Endothelial cell of umbilical vein (primary cell): ENCODE measurements at places on chromosomes 4 and X. TPM values are rescaled to one million over a fixed set of nuclear protein-coding genes. Genes with fewer than 3 reads are reported as not detected.

GRCh38 chrX:111511477-111511876 lies at the start of gene SERTM2:
SERTM2 (plus strand) TSS chrX:111511645; CDS start chrX:111518858, 7,213 bp downstream.
- no peak for DNase-seq

DNA sequence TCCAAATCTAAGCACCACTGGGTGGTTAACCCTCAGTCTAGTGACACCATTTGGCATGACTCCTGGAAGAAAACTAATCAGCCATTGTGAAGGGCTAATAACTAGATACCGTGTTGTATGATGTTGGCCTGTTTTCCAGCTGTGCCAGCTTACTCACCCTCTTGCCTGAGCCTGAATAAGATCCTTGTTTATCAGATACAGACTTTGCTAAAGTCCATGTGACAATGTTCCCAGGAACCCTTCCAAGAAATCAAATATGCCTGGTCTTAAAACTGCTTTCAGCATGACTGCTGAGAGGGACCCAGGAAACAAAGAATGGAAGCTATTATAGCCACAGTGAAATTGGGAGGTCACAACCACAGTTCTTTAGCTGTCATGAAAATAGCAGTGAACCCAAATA lies 640.8 kb upstream of the INTU start:
- DNase-seq, result no peak

DNA sequence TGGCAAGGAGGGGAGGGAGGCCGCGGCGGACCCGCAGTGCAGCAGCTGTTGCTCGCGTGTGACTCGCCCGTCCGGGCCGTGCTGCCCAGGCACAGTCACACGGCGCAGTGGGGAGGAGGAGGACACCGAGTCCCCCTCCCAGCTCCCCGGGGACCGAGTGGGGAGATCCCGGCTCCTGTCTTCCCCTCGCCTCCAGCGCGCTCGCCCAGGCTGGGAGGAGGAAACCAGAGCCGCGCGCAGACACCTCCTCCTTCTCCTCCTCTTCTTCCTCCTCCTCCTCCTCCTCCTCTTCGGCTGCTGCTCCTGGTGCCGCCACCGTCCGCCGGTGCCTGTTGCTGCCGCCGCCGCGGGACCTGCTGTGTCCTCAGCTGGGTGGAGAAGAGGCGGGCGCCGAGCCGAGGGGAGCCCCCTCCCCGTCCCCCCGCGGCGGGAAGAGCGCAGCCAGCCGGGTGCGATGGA lies at the start of gene TBC1D1:
Gene TBC1D1, plus strand, starts transcription at position 284 of the 459 bp plus-strand sequence. CDS start 11,012 bp downstream, outside the sequence.
- DNase-seq, result no peak

P2RY8 gene
- not detected in 2 replicates for total RNA-seq

GRCh38 chr4:130125467-130125866 lies 1029.5 kb downstream of the C4orf33 start:
- DNase-seq, result no peak

- DNase-seq, result no peak
These were observed 310.5 kb upstream of the DDX53 start for GRCh38 chrX:22689290-22689689.

DNA sequence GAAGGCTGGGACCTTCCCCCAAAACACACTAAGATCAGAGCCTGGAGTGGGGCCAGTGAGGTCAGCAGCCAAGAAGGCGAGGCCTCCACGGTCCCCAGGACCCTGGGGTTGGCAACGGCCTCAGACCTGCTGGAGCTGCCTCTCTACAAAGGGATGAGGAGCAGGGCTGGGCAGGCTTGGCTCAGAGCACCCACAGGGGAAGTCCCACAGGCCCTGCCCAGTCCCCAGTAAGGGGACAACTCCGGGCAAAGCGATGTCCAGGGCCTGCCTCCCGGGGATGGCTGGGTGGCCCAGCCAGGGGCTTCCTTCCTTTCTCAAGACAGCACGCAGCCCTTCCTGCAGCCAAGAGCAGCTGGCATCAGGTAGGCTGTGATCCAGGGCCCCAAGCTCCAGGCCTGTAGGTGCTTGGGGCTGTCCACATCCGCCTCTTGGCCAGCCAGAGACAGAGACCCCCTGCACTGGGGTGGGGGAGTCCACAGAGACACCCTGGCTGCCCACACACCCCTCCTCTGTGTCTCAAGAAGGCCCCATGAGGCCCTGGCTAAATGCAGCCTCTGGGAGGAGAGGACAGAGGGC lies 5.7 kb downstream of the MXD4 start:
- no peak for DNase-seq

FAM199X gene
- 16.8 and 18.1 TPM in 2 replicates for total RNA-seq

- no peak for DNase-seq
These were observed 460.4 kb downstream of the RAPGEF2 start for GRCh38 chr4:159563257-159563656.

- DNase-seq, result peak; percentile 67
These were observed 1.6 kb upstream of the PDGFRA start for GRCh38 chr4:54227256-54228055.

DNA sequence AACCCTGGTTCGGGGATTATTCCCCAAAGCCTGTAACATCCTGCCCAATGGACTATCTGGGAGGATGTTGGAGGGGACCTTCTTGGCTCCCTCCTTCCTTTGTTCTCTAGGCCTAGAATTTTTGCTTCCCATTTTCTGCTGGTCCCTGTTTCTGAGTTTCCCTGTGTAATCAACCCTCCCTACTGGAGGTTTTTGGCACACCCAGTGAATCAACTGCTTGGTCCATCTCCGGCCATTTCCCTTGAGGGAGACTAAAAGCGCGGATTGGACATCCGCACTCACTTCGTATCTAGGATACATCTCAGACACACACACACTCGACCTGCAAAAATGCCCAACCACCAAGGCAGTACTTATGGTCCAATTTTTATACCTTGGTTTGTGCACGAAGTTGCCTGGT lies 108.2 kb upstream of the MAGEE2 start:
- DNase-seq, result no peak

DNA sequence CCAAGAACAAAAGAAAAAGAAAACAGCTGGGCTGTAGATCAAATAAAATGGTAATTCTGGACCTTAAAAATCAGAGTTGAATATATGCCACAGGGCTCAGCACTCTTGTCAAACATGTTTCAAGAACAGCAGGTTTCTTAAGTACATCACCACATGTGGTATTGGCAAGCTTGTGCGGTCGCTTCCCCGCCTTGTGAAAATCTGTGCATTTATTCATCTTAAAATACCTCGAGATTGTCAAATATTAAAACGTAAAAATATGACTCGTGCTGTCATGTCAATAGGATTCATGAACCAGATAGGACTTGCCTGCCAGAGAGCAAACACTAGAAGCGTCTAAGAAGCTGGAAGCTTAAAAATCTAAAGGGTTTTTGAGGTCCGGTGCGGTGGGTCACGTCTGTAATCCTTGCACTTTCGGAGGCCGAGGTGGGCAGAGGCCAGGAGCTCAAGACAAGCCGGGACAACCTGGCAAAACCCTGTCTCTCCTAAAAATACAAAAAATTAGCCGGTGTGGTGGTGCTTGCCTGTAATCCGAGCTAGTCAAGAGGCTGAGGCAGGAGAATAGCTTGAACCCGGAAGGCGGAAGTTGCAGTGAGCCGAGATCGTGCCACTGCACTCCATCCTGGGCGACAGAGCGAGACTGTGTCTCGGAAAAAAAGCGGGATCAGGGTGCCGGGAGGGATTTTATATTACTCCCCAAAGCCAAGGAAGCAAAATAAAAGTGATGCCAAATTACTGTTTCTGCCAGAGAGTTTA lies 40.2 kb upstream of the TMEM154 start:
- DNase-seq, result no peak

GRCh38 chrX:7889135-7889534 lies 38.1 kb downstream of the PNPLA4 start:
- no peak for DNase-seq

GRCh38 chr4:189185810-189186432 lies 754.8 kb upstream of the FRG1 start:
- no peak for DNase-seq

GAGE12J gene
- not detected in 2 replicates for total RNA-seq

DNA sequence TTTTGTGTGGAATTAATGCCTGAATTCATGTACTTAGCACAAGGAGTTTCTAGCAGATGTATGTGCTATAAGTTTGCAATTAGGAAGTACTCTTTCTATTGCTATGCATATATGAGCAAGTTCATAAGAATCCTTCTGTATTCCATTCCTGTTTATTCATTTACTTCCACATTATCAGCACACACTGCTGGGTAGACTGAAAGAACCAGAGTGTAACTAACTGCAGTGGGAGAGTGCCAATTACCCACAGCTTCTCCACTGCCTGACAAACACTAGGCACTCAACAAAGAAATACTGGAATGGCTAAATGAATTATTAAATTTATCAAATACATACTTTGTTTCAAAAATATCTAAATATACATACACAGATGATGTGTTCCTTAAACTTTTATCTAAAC lies 219.6 kb downstream of the CAMK2D start:
- no peak for DNase-seq

- peak; percentile 38 for DNase-seq
These were observed 4.8 kb downstream of the ACOX3 start for GRCh38 chr4:8435656-8436121.

DNA sequence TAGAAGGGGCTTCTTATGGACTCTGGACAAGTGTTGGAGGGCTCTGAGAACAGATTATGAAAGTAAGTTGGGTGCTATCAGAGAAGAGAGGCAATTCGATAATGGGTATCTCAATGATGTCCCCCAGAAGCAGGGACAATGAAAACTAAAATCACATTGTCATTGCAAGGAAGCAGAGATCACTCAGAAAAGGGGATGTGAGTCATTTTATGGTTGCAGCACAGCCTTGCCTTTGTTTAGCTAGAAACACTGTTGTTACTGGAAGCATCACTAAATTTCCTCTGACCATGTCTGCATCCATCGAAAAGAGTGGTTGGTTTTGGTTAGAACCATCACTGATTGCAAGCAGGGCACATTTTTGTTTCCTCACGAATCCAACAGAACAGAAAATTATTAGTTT lies 246.8 kb upstream of the NWD2 start:
- DNase-seq, result peak; percentile 51

TEX11 gene
- total RNA-seq, result not detected in 2 replicates

GRCh38 chr4:140427106-140427918 lies at the start of gene CLGN:
CLGN (minus strand) TSS chr4:140427648; CDS start chr4:140413078, 14,570 bp downstream.
- peak; percentile 78 for DNase-seq

GRCh38 chr4:38415682-38416081 lies 248.3 kb upstream of the KLF3 start:
- DNase-seq, result no peak

- peak; percentile 14 for DNase-seq
These were observed 159.6 kb downstream of the SOWAHB start for GRCh38 chr4:76738086-76738931.

DNA sequence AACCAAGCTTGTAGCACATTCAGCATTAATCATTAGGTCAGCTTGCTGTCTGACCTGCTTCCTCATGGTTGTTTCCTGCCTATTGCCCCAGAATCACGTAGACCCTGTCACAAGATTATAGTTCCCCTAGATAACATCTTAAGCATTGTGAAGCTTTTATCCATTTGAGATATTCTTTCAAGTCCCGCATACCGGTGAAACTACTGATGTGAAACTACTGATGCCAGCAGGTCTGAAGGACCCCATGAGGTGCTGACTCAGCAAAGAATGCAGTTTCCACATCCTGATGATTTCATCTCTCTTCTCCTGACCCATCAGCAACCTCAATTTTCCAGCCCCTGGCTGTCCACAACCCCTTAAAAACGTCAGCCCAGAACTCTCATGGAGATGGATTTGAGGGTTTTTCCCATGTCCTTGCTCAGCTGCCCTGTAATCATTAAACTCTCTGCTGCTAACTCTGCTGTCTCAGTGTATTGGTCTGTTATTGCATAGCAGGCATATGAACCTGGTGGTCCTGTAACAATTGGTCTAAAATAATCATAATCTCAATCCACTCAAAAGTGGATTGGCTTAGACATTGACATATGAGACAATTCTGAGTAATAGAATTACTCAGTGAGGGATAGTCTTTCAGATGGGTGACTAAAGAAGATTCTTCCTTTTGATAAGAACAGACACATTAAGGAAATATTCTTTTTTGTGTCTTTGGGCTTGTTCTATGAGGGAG lies 26.3 kb upstream of the UBA6 start:
- DNase-seq, result peak; percentile 29

DNA sequence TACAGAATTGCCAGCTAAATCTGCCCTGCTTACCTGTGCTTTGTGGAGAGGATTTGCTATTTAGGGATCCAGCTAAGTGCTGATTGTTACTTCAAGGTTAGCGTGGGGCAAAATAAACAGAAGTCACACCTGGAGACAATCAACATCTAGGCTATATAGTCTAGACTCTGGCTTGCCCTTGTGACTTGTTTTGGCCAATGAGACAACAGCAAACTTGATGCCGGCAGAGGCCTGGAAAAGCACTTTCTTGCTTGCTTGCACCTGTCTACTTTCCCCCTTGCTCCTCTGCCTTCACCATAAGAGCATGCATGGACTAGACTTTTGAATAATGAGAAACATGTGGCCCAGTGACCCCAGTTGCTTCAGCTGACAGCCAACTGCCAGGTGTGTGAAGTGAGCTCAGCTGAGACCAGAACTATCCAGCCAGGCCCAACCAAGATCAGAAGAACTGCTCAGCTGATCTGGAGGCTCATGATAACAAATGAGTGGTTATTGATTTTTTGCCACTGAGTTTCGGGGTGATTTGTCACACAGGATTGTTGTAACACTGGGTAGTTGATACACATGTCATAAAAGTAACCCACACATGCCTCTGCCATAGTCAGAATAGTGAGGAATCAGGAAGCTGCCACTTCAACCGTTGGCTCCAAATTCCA lies 164.4 kb downstream of the RBMX2 start:
- no peak for DNase-seq

- DNase-seq, result no peak
These were observed 1655.5 kb upstream of the AGA start for GRCh38 chr4:179097741-179098140.

DNA sequence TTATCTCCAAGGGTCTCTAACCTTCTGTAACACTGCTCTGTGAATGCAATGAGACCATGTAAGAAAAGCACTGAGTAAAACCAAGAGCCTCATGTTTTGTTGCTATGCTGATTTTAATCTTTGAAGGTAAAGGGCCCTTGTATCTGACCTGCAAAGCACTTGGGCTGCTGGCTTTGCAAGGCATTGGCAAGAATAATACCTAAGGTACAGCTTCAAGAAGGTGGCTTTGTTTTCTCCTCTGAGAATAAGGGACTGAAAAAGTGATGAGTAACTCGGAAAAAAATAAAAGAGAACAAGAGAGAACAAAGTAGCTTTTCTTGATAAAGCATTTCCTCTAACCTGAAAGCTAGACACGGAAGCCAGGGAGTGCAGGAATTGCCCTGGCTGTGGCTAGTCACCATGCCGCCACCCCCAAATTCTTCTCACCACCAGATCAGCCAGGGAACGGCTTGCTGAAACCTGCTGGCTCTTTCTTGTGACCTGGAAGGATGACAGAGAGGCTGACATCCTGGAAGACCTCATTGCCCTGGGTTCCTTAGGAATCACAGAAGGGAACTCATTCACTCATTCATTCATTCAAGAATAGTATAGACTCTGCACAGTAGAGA lies 41.8 kb upstream of the HS3ST1 start:
- DNase-seq, result peak; percentile 12

- no peak for DNase-seq
These were observed 365.5 kb upstream of the BOD1L1 start for GRCh38 chr4:13992975-13993520.

DNA sequence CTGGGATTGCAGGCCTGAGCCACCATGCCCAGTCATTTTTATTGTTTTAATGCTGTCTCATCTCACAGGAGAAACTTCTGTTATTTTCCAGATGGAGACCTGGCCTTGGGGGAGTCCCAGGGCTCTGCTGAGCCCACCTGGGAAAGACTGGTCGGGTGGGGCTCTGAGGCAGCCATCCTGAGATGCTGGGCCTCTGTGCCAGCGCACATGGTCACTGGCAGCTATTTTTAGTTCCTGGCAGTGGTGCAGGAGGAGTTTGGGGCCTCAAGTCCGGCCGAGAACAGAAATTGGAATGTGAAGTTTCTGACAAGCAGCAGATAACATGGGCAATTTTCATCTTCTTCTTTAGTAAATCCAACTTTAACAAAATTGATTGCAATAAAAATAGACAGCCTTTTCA lies 44.5 kb downstream of the SORCS2 start:
- no peak for DNase-seq

- no peak for DNase-seq
These were observed 8.2 kb downstream of the FREM3 start for GRCh38 chr4:143692241-143692640.
